ENCODE measurements at places on chromosomes 3 and 15. TPM values are rescaled to one million over a fixed set of nuclear protein-coding genes. Genes with fewer than 3 reads are reported as not detected.

Gene GRIP2
- 0.09 TPM for total RNA-seq

Gene SCAANT1
- total RNA-seq, result not detected

Gene CDHR4
- 0.43 TPM for total RNA-seq

Gene OXTR
- total RNA-seq, result 0.32 TPM

Gene GRAMD2A
- 0.09 TPM for total RNA-seq

Gene IL20RB
- 2.3 TPM for total RNA-seq

Gene C3orf85
- not detected for total RNA-seq

Gene TPRG1
- total RNA-seq, result 0.32 TPM

Gene SERPINI2
- not detected for total RNA-seq

Gene PRRT3
- 1.9 TPM for total RNA-seq

Gene A4GNT
- not detected for total RNA-seq

Gene MPI
- total RNA-seq, result 54.4 TPM

Gene LMAN1L
- not detected for total RNA-seq

Gene BNC1
- 4.3 TPM for total RNA-seq

Gene ROBO2
- 0.17 TPM for total RNA-seq

Gene CCR2
- total RNA-seq, result not detected

Gene SEMA3G
- 0.26 TPM for total RNA-seq

Gene MRPS11
- 38.1 TPM for total RNA-seq

Gene ACKR2
- total RNA-seq, result 0.26 TPM

Gene GOLGA8S
- total RNA-seq, result under 0.01 TPM

Gene ABHD6
- 3.7 TPM for total RNA-seq

Gene MKRN2OS
- total RNA-seq, result not detected

Gene NAALADL2
- total RNA-seq, result 9.5 TPM

Gene ALDH1A2
- total RNA-seq, result 1.6 TPM

Gene LIPC
- total RNA-seq, result 4.0 TPM
